ENCODE measurements at places on chromosomes 3 and 15.
A peak's percentile ranks its signal among the peaks of the same experiment; 100 is the strongest.

DNA sequence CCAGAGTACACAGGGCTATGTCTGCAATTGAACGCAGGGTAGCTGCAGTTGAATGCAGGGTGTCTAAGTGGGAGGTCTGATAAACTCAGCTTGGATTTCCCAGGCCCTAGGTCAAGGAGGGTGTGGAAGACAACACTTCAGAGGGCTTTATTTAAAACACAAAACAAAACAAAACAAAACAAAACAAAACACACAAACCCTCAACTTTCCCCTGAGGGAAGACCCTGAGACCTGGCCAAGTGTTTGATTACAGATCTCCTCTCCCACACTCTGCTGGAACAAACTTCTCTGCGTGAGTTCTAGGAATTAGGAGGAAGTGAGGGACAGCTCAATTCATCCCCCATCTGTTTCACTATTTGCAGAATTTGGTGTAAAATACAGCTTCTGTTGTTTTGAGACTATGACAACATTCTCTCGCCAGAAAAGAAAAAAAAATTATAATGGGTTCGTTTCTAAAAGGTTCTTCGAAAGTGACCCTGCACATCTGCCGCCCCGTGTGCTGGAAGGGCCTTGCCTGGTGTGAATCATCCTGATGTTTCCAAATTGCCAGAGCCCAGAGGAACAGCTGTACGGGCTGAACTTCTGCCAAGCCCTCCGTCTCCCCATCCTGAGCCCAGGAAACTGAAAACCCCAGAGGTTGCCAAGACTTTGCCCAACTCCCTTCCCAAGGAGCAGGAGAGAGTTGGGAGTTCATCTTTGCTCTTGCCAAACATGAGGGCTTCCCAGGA lies 73.3 kb upstream of the RAD18 start:
- ATAC-seq: no peak

- ATAC-seq: peak; percentile 62
Observed at GRCh38 chr15:55829826-55830225, 86.9 kb upstream of the PRTG start.

DNA sequence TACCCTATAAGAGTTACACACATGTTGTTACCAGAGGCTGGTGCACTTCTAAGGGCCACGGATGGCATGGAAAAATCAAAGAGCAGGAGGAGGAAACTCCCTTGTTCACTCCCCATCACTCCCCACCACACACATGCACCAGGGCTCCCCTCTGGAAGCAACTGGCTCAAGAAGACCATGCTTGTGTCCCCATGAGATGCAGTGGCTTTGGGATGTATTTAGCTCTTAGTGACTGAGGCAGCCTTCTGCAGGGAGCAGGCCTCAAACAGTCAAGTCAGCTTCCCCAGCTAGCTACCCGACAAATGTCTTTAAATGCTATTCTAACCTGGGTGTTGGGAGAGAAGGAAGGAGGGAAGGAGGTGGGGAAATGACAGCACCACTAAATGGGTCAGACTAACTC lies 32.9 kb upstream of the RAD18 start:
- no peak for ATAC-seq

DNA sequence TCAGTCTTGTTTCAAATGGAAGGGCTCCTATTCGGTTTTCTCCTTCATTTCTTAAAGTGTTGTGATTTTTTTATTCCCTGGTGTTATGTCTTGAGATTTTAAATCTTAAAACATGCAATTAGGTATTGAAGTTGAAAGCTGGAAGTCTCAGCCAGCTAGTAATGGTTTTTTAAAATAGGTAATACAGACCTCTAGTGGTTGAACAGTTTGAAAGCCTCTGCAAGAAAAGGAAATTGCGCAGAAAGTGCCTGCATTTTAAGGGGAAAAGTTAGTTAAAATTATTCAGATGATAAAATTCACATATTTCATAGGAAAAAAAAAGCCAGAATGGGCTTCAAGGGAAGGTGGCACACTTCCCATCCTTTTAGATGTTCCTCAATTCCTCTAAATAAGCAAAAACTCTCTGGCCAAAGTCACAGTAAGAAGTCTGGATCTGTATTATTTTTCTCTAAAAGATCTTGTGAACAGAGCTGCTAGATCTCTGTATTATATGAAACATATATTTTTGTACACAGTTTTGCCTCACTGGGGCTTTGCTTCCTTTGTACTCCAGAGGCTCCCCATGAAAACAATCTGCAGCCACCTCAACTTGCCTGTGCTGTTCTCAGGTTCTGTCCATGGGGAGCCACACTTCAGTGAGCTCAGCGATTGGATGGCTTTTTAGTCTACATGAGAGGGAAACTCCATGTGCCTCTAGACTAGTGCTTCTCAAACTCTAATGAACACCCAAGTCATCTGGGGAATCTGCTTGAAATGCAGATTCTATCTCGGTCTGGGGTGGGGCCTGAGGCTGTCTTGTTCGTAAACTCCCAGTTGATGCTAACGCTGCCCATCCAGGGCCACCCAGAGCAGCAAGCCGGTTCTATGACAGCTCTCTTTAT lies 21.5 kb downstream of the AGTR1 start:
- no peak for ATAC-seq

- no peak for ATAC-seq
Observed at GRCh38 chr3:134751831-134752230, 43.2 kb upstream of the EPHB1 start.

Measured in stimulated activated memory B cell treated with anti-CD40 and anti-IgM and Interleukin-4, amounts not matched to agents 10 μg/mL and 1 μg/mL and 100 μg/mL, for 72 hours (primary cell).